Mucosa of descending colon (tissue), 3 donors: ENCODE measurements at places on chromosomes 2 and 18. TPM values are rescaled to one million over a fixed set of nuclear protein-coding genes. Genes with fewer than 3 reads are reported as not detected.

Gene PLEKHH2
- total RNA-seq: 25.6 TPM

Gene DQX1
- 17.9 TPM for total RNA-seq

Gene NEB
- 0.54 TPM for total RNA-seq

Gene STAT4
- total RNA-seq: 3.6 TPM
